Fibroblast of skin of abdomen (primary cell): ENCODE measurements at places on chromosomes 12 and 14.

DNA sequence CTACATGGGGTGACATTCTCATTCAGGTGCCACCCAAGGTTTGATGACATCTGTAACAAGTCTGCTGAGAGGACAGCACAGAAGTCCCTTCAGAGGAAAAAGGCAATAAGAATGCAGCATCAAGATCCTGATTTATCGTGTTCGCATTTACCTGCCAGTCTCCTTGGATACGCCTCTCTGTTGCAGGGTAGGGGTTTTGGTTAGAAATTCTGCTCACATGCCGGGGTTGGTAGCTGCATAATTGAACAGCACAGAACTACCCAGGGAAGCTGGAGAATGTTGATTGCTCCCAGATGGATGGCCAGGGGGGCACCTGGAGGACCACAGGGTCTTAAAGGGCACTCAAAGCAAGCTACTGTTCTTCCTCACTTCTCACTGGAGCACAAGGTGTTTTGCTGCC, 31.1 kb upstream of the CHST11 start:
- DNase-seq, result no peak

- DNase-seq, result peak; percentile 31
These were observed 112.0 kb downstream of the SLC15A5 start for GRCh38 chr12:16165506-16165905.

DNA sequence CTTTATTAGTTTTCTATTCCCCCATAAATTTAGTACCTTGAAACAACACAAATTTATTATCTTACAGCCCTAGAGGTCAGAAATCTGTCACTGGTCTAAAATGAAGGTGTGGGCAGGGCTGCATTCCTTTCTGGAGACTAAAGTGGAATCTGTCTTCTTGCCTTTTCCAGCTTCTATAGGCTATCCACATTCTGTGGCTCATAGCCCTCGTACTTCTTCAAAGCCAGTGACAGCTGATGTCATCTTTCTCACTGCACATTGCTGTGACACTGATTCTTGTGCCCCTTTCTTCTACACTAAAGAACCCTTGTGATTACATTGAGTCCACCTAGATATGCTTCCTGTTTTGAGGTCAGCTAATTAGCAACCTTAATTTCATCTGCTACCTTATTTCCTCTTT, 23.2 kb upstream of the DCN start:
- DNase-seq, result peak; percentile 36

GRCh38 chr14:78153064-78153341, 17.2 kb upstream of the NRXN3 start:
- peak; percentile 5 for DNase-seq

DNA sequence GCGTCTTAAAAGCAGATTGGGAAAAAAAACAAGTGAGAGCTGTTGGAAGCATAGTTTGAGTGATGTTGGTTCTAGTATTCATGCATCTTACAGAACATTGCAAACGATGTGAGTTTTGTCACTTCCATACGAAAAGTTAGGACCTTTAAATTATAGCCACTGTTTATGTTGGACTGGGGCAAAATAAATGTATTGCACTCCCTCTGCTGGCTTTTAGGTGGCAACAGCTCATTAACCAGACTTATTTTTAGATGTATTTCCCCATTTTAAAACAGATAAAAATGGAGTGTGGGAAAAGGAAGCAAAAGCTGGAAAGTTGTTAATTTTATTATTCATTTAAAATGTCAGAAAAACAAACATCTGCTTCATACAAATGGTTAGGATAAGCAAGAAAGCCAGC, 111.9 kb downstream of the LGR5 start:
- peak; percentile 23 for DNase-seq

GRCh38 chr12:107241411-107241810, 148.1 kb upstream of the CRY1 start:
- DNase-seq, result no peak

DNA sequence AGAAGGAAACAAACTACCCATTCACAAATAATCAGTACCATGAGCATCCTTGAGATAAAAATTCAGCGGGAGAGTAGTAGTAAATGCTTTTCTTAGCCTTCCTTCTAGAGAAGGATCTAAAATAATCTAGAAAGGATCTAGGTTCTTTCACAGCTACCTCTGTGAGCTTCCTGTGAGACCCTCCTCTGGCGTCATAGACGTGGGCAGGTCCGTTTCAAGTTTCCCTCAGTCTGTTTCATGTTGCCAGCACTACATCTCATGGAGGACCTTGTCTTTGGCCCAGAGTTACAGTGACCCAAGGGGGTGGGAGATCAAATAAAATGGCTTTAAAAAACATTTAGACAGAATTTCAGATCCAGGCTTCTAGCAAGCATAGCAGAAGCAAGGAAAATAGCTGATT, 13.6 kb downstream of the DAAM1 start:
- no peak for DNase-seq

GRCh38 chr12:11861864-11862600, 208.7 kb upstream of the BCL2L14 start:
- no peak for DNase-seq

- no peak for DNase-seq
These were observed 216.0 kb upstream of the SFSWAP start for GRCh38 chr12:131494741-131495524.
